T-helper 1 cell (primary cell): ENCODE measurements at places on chromosomes 7 and 10.

- no peak for DNase-seq
Measured at GRCh38 chr10:62795762-62796161, 8.8 kb upstream of the ADO start.

GRCh38 chr10:86113983-86114382 is 252.6 kb downstream of the GRID1 start:
- no peak for DNase-seq

- peak; percentile 33 for DNase-seq
Measured at GRCh38 chr10:103692952-103693811, 162.2 kb downstream of the SH3PXD2A start.

- DNase-seq, result no peak
Measured at GRCh38 chr10:76880931-76881330, 756.7 kb downstream of the KCNMA1 start.

- DNase-seq, result no peak
Measured at GRCh38 chr10:122740640-122741039, 41.0 kb upstream of the C10orf120 start.

DNA sequence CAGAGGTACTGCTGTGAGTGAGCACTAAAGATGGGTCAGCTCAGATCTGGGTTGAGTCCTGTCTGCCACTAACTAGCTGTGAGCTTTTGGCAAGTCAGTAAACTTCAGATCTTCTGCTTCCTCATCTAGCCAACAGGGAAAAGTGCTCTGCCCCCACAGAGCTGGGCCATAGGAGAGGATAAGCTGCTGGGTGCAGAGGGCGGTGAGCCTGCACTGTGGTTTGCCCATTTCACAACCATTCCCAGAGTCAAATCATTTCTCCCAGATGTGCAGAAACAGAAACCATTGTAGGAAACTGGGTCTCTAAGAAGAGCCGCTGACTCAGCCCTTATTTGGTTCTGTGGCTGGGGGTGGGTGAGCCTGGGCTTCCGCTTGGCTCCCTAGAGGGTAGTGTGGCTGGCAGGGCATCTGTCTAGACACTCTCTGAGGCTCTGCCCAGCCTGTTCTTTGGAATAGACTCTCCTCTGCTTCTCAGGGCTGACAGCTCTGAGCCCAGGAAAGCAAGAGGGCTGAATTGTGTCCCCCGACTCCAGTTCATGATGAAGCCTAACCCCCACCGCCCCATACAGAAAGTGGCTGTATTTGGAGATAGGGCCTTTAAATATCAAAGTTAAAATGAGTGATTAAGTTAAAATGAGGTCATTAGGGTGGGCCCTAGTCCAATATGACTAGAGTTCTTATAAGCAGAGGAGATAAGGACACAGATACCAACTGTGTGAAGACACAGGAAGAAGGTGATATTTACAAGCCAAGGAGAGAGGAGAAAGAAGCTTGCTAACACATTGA is 29.5 kb upstream of the ARHGAP22 start:
- no peak for DNase-seq

DNA sequence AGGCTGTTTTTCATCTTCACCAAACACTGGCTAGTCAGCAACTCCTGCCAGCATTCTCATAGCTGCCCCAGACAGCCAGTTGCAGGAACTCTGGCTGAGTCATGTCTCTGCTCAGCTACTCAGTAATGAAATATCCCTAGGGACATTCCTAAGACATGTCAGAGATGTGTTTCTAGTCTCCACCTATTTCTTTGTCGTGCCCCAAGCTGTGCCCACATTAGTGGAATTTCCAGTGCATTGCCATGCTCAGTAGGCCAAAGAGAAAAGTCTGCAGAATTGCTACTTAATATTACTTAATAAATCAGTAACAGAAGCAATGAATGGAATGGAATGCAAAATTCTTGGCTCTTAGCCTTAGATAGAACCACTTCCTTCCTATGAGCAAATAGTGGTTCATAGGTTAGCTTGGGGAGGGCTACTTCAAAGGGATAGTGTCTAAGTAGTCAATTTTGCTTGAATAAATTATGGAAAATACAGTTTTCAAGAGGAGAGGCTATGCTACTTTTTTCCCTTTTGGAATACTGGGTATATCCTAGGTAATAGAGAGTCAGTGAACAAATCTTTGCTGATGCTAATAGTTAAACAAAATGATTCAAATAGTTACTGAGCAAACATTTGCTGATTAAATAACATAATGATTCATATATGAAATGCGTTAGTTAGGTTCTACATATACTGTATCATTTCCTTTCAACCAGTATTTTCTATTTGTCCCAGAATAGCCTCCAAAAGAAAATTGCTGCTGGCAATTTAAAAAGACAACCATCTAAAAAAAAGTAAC is 23.6 kb upstream of the SEMA3C start:
- no peak for DNase-seq

DNA sequence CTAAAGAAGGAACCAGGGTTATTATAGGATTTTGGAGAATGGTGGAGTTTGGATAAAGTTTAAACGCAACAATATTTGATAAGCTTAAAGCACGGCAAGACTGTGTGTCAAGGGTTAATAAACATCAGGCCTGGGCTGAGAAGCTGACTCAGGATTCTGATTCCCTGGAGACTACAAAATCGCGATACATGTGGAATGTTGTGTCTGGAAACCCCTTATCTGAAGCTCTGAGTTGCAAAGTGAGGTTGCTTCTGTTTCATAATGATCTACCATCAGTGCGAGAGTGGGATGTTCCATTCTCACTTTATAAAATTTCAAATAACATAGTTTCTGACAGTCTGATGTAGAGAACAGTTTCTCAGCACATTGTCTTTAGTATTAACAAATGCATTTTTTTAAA is 7.8 kb downstream of the C1GALT1 start:
- no peak for DNase-seq

DNA sequence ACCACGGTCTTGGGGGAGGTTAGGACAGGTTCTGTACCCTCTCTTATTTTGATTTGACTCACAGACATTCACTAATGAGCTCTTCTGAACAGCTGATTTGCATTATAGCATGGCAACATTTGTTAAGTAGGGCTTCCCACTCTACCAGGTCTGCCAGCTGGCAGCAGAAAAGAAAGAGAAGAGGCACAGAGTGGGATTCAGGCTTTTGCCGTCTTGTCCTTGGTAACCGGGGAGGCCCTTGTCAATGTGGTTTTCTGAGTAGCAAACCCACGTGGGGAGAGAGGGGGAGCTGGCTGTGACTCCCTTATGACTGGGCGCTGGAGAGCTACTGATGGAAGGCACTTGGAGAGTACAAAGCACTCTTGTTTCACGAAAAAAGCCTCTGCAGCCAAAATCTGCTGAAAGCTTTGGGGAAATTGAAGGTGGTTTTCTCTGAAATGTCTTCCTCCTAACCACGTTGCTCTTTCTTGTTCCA is 355.3 kb upstream of the GALNT17 start:
- DNase-seq, result no peak

DNA sequence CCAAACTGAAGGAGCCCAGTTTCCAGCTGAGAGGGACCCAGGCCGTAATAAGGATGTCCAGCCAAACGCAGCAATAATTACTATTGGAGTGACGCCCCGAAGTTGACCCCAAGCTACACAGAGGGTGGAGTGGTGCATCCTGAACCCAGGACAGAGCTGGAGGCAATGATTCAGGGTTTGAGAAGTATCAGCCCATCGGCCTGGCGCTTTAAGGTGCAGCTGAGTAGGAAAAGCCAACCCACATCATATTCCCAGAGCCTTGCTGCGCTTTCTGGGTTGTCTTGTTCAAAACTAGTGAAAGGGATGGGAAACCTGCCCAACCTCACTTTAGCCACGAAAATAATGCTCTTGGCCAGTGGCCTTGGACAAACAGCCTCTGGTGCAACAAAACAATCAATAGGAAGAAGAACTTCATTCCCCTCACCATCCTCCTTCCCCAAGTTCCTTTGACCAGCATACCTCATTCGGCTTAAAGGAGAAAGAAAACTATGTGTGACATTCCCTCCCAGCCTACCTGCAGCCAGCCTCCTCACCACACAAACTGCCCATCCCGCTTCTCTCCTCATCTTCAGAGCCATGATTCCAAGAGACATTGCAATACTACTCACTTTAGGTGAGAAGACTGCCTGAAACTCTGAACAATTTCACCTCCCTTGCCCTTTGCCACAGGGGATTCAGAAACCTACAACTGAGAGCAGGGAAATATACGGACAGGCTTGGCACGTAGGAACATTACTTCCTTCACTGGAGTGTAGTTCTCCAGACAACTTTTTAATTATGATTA is 217.2 kb upstream of the MKLN1 start:
- no peak for DNase-seq

GRCh38 chr7:12757443-12757842 is 70.0 kb downstream of the ARL4A start:
- DNase-seq, result no peak

- DNase-seq, result no peak
Measured at GRCh38 chr7:29139796-29140195, 6.5 kb downstream of the CPVL start.

- DNase-seq, result no peak
Measured at GRCh38 chr10:32070645-32071044, 14.4 kb upstream of the KIF5B start.

GRCh38 chr10:122468926-122469781 is 7.8 kb downstream of the HTRA1 start:
- DNase-seq, result no peak

DNA sequence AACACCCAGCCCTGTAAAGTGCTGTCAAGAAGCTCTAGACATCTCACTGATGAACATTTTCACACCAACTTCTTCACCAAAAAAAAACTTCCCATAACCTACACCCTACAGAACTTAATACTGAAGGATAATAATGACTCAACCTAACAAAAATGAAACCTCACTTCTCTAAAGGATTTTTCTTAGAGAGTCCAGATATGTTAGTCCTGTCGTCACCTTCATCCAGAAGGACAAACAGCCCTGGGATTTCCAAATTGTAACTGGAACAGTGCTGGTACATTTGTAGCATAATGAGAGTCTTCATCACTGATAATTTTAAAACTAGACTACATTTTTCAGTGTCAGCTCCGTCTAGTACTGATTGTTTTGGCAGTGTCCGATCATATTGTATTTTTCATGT is 528.6 kb upstream of the CELF2 start:
- no peak for DNase-seq
